ENCODE measurements at places on chromosomes 7 and 10.

- DNase-seq: no peak
Measured at GRCh38 chr10:118311505-118311904, 30.6 kb downstream of the FAM204A start.

GRCh38 chr7:822692-823276, 9.5 kb upstream of the SUN1 start:
- DNase-seq: no peak

DNA sequence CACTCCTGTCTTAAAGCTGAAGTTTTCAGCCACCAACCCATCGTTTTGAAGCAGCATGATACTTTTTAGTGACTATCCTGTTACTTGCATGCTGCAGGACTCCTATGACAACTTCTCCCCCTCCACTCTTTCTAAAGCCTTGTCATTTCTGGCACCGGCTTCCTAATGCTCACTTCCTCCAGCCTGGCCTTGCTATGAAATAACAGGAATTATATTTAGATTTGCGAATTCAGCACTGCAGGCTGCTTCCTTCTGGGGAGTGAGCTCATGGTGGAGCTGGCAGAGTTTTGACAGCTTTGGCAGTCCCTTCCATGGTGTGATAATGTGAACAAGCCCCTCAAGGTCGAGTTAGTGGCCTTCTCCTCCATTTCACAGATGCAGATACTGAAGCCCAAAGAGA, 13.4 kb downstream of the BLNK start:
- DNase-seq: no peak

- DNase-seq: no peak
Measured at GRCh38 chr7:1857487-1858421, 187.7 kb downstream of the ELFN1 start.

- no peak for DNase-seq
Measured at GRCh38 chr10:104092749-104093148, 7.1 kb upstream of the COL17A1 start.

DNA sequence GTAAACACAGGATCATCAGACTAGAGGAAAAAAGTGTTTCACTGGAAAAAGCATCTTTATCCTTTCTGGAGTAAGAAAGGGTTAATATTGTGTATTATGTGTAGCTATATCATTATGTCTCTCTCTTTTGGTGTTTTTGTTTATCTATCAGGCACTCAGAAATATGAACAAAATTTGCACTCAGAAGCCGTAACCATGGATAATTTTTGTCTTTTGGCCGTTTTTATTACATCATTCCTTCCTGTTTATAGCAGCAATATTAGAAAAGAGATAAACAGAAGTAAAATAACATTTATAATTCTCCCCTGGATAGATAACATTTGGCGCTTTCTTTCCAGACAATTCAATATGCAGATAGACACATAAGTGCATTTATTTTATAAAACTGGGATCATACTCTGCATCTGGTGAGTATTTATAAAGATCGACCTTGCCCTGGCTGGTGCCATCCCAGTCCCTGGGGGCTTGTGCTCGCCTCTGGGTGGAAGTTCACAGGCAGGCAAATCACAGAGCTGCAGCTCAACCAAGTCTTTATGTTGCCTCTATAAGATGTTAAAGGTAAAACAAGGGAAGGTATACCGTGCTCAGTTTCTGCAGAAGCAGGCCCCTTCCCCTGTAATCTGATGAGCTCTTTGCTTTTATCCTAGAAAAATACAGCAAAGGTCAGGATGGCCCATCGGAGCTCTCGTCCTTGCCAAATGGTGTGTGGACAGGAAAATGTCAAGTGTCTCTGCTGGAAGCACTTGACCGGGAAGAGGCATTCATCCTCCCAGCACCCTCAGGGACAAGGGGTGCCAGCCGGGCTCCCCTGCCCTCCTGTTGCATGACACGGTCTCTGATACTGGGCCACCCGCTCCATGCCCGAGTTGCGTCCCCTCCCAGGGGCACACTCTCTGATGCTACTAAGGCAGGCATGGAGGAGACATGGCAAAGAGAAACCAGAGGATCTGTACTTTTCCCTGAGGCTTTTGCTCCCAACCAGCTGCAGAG, 43.9 kb downstream of the PYROXD2 start:
- DNase-seq: no peak

DNA sequence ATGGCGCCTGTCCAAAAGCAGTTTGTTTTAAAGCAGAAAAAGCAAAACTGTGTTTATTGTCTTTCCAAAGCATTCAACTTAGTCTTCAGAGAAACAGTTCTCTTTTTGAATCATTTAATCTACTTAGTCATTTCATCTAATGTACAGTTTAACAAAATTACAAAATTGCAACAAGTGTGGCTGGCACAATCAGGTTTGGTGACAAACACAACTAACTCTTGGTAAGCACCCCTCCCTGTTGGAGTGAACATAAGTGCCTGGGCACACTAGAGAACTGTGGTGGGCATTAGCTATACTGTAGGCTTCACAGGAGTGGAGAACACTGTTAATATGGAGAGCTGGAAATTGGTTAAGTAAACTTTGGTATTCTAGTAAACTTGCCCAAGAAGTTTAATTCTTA, 6.9 kb downstream of the CREM start:
- DNase-seq: no peak

- peak; percentile 28 for DNase-seq
Measured at GRCh38 chr10:89242840-89243568, 8.6 kb downstream of the LIPA start.

- DNase-seq: no peak
Measured at GRCh38 chr10:14602807-14603533, 171.7 kb downstream of the FAM107B start.

DNA sequence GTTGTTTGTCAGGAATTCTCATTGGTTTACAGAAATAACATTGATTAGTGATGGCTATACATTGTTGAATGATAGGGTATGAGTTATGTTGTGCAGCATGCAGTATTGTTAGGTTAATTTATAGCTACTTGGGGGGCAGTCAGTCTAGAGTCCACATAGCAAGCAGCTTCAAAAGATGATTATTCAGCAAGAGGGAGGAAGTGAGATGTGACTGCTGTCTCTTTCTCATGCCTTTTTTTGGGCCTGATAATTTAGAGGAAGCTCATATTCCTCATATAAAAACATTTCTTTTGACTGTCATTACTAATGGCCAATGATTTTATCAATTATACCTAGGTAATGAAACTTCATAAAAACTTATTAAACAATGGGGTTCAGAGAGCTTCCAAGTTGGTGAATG, 3.4 kb upstream of the TBRG4 start:
- DNase-seq: no peak

DNA sequence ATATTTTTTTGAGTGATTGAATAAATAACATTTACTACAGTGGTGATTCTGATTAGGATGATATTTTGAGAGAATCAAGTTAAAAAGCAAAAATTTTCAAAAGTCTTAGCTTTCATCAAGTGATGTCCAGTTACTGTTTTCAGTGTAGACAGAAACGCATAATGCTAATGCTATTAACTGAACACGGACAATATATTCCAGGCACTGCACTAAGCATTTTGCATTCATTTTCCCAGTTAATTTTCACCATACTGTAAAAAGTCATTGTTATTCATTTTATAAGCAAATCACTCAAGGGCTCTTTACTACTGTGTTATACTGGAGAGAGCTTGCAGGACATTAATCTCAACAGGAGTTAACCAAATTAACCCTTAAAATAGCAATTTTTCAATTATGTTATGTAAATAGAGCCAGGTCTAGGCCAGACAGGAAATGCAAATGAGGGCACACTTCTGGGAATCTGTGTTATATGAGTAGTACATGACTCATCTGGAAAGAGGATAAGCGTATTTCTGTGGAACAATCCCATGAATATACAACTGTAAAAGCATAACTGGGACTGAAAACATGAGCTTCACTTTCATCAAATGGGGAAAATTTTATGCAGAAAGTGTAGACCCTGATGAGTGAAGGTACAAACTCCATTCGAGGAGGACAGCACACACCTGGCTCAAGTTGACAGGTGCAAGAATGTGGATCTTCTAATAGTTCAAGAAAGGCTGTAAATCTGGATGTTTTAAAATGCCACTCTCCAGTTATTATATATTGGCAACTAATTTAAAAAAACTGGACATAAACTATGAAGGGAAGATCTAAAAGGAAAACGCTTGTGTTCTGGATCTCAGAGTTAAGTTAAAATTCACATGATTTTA, 75.4 kb downstream of the ANK3 start:
- DNase-seq: peak; percentile 84

DNA sequence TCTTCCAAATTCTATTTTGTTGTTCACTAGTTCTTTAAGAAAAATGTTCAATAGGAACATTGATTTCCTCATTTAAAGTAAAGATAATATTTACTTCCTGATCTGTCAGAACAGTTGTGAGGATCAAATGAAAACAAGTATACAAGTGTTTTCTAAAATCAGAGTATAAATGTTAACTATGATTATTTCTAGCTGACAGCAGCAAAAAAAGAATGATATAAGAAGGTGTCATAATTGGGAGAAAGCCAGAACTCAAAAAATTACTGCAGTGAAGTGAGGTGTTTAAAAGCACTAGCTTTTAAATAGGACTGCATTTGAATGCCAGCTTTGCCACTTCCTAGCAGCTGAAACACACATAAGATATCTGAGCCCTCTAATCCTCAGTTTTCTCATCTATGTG, 283.3 kb downstream of the RNLS start:
- DNase-seq: no peak

- no peak for DNase-seq
Measured at GRCh38 chr7:114851406-114852061, 70.4 kb upstream of the MDFIC start.

- peak; percentile 38 for DNase-seq
Measured at GRCh38 chr7:79284211-79284610, 169.3 kb downstream of the MAGI2 start.

- no peak for DNase-seq
Measured at GRCh38 chr7:108455551-108455997, 662 bp downstream of the NRCAM start.

GRCh38 chr7:102004848-102005247, 187.4 kb downstream of the CUX1 start:
- DNase-seq: no peak

- DNase-seq: no peak
Measured at GRCh38 chr10:20769481-20769880, 127.6 kb downstream of the NEBL start.

GRCh38 chr7:125661006-125661405, 731.4 kb upstream of the POT1 start:
- DNase-seq: no peak

- DNase-seq: peak; percentile 66
Measured at GRCh38 chr7:17681965-17682364, 258.3 kb downstream of the SNX13 start.

GRCh38 chr10:103054621-103055020, 136.5 kb downstream of the CNNM2 start:
- DNase-seq: no peak

- peak; percentile 43 for DNase-seq
Measured at GRCh38 chr10:74419958-74420375, 268.9 kb downstream of the ADK start.

DNA sequence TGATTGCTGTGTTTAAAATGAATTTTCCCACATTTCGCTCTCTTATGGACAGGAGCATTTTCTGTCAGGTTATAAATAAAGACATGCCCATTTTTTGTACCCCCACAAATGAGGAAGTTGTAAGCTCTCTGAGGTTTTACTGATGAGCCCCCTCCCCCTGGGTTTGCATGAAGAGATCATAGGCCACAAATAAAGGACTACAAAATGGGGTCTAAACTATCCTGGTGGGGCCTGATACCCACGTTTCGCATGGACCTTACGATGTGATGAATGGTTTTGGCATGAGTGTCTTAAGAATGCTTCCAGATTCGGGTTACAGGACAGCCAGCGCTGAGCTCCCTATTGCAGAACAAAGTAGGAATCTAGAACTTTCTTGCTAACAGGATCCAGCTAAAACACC, 5.8 kb downstream of the IKZF1 start:
- DNase-seq: no peak

- DNase-seq: no peak
Measured at GRCh38 chr10:77622889-77623291, 14.7 kb downstream of the KCNMA1 start.

DNA sequence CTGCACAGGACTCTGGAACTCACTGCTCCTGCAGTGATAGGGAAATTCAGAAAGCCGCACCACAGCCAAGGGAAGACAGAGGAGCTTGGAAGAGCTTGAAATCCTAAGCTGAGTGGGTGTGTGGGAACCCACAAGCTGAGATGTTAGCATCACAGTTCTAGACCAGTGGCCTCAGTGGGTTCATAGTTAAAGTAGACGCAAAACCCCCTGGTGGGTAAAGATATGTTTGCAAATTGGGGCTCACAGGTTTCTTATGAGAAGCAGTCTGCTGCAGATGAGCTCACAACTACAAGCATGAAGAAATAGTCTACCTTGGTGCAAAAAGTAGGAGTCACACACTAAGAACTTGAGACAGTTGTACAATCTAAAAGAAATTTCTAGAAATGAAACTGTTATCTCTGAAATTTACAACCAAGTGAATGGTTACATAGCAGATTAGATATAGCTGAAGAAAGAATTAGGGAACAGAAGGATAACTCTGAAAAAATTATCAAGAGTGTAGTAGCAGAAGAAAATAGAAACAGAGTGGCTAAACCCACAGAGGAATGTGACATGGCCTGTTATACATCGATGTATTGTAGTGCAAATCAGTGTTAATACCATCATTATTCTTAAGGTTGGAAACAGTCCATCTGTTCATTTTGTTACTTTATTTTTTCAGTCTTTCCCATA, 77.2 kb downstream of the DYNC2I1 start:
- no peak for DNase-seq

GRCh38 chr7:107059468-107059867, 15.0 kb downstream of the PRKAR2B start:
- no peak for DNase-seq

- DNase-seq: peak; percentile 51
Measured at GRCh38 chr7:74174606-74175082, 488 bp downstream of the EIF4H start.

GRCh38 chr10:78912361-78913218, 156.2 kb upstream of the ZMIZ1 start:
- DNase-seq: no peak

DNA sequence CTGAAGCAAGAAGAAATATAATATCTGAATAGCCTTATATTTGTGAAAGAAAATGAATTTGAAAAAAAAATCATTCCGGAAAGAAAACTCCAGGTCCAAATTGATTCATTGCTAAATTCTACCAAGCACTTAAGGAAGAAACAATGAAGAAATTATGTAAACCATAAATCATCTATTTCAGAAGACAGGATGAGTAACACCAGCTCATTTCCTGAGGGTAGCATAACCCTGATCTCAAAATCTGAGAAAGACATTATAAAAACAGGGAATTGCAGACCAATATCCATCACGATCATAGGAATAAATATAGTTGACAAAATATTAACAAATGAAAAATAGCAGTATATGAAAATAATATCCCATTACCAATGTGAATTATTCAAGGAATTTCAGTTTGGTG, 70.1 kb upstream of the RAB18 start:
- DNase-seq: no peak

DNA sequence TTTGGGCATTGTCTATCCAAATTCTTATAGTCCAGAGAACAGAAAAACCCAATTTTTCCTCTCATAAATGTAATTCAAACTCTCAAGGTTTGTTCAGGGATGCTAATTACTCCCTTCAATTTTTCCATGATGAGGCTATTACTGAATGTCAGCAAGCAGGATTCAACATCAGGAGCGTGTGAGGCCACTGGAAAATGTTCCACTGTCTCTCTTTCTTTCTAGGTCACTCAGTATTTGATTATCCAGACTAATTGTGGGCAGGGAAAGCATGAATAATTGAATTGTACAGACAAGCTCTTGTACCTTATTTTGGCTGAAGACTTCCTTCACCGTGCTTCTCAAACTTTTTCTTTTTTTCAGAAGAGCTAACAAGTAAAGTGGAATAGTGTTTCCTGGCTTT, 30.7 kb downstream of the THNSL1 start:
- DNase-seq: no peak
